Inflammatory macrophage (primary cell): ENCODE measurements at places on chromosomes 11 and 22.

- DNase-seq = no peak
Measured at GRCh38 chr11:103257360-103257759, 148.1 kb downstream of the DYNC2H1 start.

DNA sequence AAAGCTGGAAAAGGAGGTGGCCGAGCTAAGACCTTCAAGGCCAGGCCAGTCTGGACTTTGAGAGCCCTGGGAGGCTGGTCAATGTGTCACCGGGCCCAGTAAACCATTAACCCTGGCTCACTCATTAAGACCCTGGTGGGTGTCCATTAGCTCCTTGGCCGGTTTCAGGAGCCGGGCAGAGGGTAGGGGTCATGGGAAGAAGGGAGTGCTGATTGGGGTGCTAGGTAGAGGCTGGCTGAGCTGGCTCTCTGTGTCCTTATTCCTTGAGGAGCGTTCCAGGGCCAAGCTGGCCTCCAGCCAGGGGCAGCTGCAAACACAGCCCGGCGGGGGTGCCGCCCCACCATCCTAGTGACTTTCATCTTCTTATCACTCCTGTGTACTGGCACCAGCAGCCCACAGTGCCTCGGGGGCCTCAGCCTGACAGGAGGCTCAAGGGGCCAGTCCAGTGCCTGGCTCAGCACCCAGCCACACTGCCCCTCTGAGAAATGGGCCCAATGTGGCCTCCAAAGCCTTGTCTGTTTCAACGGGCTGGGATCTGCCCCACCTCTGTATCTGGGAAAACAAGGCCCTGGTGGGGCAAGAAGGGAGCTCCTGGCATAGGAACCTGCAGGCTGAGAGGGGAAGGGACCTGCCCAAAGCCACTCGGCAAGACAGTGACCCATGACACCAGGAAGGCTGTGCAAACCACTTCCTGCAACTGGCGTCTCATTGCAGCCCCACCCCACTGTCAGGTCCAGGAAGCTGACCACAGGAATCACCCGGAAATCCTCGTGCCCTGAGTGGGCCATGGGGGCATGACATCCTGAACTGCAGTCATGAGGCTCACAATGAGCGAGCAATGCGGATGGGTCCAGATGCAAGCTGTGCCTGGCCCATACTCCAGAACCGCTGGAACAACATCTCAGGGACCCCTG is 15.1 kb upstream of the RGL4 start:
- peak; percentile 81 for DNase-seq

DNA sequence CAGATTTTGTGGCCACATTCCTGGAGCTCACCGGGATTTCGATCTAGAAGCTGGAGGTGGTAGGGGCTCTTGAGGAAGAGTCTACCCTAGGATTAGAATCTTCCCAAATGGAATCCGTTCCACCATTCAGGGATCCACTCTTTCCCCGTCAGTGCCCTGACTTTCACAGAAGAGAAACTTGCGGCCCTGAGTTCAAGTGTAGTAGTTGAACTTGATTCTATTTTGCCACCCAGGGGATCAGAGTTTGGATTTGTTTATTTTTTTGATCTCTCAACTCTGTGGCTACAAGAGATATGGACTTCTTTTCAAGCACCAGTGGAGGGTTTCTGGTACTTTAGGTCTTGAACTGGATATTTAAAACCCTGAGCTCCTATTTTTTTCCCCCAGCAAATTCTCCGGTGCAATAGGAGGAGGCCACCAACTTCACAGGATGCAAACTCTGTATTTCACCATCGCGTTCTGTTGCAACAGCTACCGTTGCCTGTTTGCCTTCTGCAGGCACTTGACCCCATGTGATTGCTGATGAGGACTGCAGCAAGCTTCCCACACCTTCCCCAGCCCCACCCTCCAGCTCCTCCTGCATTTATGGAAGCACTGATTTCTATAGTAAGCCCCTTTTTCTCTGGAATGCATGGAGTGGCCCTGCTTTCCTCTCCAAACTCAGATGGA is 14.8 kb upstream of the MRGPRF start:
- peak; percentile 95 for DNase-seq

GRCh38 chr22:43550672-43551071 is 138.9 kb downstream of the MPPED1 start:
- DNase-seq = no peak

- no peak for DNase-seq
Measured at GRCh38 chr22:36797374-36797773, 19.5 kb downstream of the PVALB start.

GRCh38 chr11:2725368-2726300 is 25.8 kb upstream of the KCNQ1OT1 start:
- no peak for DNase-seq

- DNase-seq = no peak
Measured at GRCh38 chr11:22666325-22666687, at the start of gene GAS2. Gene GAS2 (plus strand): TSS chr11:22666611. CDS start chr11:22674870, 8,259 bp downstream.

GRCh38 chr11:3056296-3057068 is 741 bp downstream of the CARS1 start:
- DNase-seq = peak; percentile 4

- DNase-seq = no peak
Measured at GRCh38 chr22:25120093-25120561, 79.5 kb upstream of the CRYBB3 start.

- DNase-seq = no peak
Measured at GRCh38 chr22:49963647-49964026, 3.1 kb downstream of the PIM3 start.

DNA sequence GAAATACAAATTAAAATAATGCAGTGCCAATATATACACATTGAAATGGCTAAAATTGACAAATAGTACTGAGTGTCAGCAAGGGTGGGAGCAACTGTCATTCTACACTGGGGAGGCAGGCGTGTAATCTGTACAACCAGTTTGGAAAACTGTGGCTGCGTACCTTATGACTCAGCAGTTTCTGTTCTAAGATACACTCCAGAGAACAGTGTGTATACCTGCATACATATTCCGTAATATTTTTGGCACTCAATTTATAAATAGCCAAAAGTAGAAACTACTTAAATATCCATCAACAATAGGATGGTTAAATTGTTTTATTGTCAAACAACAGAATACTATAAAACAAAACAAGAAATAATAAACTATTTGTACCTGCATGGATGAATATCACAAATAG is 57.6 kb downstream of the RNF169 start:
- no peak for DNase-seq

GRCh38 chr22:26852176-26852575 is 194.8 kb downstream of the MIAT start:
- no peak for DNase-seq

DNA sequence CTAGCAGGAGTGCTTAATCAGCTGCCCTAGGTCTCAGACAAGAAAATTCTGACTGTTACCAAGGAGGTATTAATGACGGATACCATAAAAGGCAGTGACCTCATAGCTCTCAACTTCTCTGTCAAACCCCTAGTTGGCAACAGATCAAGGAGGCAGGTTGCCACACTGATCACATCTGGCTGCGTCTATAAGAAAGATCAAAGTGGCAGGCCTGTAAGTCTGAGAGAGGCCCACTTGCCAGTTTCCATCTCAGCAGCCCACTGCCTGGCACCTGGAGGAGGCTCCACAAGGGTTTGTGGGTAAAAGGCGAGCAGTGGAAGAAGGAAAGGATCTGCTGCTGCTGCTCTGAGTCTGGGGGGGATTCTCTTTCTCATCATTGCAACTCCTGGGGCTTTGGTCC is 239.6 kb upstream of the MPPED2 start:
- no peak for DNase-seq

- DNase-seq = no peak
Measured at GRCh38 chr11:4466131-4466870, 16.1 kb upstream of the OR52K1 start.

DNA sequence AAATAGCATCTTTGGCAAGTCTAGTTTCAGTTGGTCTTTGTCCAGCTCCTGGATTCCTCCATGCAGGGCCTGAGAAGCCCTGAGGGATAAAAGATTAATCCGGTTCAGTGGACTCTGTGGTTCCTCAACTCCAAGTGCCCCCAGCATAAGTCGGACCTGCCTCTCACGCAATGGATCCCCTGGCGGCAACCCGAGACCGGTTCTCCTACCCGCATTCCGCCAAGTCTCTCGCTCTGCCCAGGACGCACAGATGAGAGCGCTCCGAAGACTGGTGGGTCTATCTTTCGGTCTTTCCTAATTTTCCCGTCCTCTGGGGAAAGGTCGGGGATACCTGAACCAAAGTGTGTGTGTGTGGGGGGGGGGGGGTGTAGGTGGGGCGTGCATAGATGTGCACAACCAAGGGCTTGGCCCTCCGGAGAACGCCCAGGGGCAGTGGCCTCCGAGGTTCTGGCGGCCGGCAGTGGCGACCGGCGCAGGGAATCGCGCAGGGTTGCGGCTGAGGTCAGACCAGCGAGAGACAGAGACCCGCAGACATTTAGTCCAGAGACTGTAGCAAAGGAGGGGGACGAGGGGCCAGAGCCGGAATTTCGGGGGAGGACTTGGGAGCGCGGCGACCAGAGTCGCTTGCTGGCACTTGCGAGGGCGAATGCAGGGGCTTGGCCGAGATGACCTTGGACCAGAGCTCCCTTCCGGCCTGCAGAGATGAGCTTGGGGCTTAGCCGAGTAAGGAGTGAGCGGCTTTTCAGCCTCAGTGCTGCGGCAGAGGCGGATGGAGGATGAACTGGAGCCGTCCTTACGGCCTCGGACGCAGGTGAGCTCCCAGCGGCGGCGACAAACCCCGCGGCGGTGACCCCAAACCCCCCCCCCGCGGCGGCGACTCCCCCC is 712 bp upstream of the SLC2A11 start:
- peak; percentile 6 for DNase-seq

GRCh38 chr22:50599816-50600455 is 657 bp upstream of the MAPK8IP2 start:
- peak; percentile 18 for DNase-seq

DNA sequence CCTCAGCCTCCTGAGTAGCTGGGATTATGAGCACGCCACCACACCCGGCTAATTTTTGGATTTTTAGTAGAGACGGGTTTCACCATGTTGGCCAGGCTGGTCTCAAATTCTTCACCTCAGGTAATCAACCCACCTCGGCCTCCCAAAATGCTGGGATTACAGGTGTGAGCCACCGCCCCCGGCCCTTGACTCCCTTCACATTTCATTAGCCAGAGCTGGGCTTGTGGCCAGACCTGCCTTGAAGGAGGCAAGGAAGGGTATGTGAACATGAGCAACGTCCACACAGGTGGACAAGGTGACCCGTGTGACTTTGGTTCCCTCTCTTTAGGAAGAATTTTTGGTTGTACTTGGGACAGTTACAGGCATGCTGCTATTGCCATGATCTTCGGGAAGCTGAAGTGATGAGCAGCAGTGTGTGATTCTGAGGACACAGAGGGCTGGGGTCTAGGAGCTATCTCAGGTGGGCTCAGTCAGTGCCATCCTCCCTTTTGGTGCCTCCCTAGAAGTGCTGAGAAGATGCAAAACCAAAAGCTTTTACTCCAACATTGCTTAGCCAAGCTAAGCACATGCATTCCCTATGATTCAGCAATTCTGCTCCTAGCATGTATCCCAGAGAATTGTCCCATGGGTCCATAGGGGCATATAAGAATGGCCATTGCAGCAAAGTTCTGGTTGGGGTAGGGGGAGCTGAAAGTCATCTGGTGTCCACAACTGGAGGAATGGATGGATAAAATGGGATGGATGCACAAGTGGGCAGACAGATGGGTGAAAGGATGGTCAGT is 6.1 kb downstream of the AP5B1 start:
- no peak for DNase-seq

DNA sequence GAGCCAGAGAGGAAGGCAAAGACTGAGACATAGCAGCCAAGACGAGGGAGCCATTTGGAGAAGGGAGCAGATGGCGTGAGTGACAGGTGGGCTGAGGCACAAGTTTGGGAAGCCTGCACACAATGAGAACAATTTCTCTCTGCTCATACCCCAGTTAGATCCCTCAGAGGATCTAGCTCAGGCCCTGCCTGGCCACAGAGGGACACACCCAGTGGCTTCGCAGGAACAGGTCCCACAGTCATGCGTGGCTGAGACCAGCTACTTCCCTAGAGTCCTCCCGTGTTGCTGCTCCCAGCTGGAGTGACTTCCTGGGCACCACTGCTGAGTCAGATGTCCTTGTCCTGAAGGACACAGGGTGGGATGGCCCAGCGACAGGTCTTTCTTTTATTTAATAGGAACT is 33.4 kb upstream of the LYVE1 start:
- DNase-seq = peak; percentile 21

DNA sequence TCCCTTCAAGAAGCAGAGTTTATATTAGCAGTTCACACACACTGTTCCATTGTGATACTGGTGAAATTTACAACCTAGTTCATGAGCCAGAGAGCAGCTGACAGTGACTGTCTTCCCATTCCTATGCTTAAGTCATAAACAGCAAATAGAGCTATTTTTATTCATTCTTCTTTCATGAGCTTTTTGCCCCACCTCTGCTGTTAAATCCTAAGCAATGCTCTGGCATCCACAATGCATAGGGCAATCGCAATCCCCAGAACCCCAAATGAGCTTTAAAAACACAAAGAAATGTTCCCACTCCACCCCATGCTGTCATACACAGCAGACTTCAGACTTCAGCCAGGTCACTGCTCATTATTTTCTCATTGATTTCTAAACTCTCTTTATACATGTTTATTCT is 307.5 kb downstream of the ETS1 start:
- peak; percentile 18 for DNase-seq

- DNase-seq = no peak
Measured at GRCh38 chr22:31097941-31098631, 9.3 kb downstream of the SELENOM start.

- no peak for DNase-seq
Measured at GRCh38 chr11:71947498-71947897, 18.7 kb downstream of the RNF121 start.

GRCh38 chr11:131463162-131463561 is 92.7 kb downstream of the NTM start:
- no peak for DNase-seq

DNA sequence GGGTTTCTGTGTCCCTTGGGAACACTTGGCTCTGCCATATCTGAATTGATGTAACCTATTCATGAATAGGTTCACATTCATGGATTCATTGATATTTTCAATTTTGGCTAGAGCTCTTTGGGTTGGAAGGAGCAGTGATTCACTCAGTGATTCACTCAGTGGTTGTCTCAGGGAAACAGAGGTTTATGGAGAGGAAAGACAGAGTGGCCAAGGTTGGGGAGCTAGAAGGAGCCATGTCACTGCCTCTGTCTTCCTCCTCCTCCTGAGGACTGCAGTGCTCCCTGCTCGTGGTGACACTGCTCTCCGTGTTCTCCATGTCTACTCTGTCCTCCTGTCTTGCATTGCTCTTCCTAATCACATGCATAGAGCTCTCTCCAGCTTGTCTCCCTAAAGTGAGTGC is 17.4 kb downstream of the CEP164 start:
- DNase-seq = no peak

DNA sequence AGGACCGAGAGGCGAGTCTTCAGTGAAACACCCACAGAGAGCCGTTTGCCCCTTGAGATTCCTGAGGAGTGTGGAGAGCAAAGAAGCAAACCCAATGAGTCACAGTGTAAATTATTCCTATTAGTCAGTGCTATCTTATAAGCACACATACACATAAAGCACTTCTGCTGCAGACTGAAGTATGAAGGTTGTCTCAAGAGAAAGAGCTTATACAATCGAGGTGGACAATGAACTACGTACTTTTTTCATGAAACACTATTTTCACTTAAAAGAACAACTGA is 37.3 kb downstream of the GALNT18 start:
- no peak for DNase-seq
